PC-3 (cell line): ENCODE measurements at places on chromosomes 5 and 9. TPM values are rescaled to one million over a fixed set of nuclear protein-coding genes. Genes with fewer than 3 reads are reported as not detected.

DNA sequence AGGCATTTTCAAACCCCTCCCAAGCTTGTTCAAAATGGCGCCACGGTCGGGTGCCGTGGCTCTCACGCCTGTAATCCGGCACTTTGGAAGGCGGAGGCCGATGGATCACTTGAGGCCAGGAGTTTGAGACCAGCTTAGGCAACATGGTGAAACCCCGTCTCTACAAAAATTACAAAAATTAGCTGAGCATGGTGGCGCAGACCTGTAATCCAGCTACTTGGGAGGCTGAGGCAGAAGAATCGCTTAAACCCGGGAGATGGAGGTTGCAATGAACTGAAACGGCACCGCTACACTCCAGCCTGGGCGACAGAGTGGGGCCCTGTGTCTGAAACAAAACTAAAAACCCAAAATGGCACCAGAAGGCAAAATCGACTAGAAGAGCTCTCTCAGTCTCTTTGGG lies 142.0 kb downstream of the MTX3 start:
- no peak overlapping the region for H3K27ac ChIP-seq
- no peak overlapping the region for H3K4me3 ChIP-seq
- H3K27me3 ChIP-seq: no peaks in the 10 kb centered on the region
- H3K36me3 ChIP-seq: no peaks in the 10 kb centered on the region

DNA sequence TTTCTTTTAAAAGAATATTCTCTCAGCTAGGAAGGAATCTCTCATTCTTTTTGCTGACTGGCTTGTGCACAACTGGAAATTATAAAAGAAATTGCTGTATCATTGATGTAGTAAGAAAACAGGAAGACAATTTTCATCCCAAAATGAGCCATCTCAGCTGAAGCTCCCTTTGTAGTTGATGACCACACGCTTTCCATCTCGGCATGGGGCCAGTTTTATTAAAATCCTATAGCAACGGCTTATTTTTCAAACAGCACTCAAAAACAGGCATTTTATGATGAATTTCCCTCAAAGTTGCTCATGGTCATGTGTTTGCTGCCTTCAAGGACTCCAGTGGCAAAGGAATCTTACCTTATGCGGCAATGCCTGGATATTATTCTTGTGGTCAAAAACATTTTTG lies 62.4 kb upstream of the GLIS3 start:
- H3K36me3 ChIP-seq: no peaks in the 10 kb centered on the region
- no peak overlapping the region for H3K4me3 ChIP-seq
- H3K27me3 ChIP-seq: no peaks in the 10 kb centered on the region

DNA sequence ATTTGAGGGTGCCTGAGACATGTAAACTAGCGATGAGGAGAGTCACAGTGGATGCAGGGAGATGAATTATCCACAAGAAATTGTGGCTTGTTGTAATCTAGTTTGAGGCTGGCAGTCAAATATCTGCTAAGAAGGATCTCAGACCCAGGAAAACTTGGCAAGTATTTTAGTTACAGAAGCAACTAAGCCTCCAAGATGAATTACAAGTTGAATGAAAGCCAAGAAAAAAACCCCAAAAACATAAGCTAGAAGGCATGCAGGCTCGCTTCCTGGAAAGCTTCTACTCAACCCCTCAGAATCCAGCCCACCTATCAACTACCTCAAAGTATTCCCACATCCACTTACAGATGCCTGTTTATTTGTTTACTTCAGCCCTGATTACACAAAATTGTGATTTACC lies 696.9 kb downstream of the MAT2B start:
- H3K4me3 ChIP-seq: no peak overlapping the region
- no peak overlapping the region for H3K27ac ChIP-seq
- no peaks in the 10 kb centered on the region for H3K36me3 ChIP-seq
- DNase-seq: no peak
- H3K4me1 ChIP-seq: peaks cover 9% of the 10 kb centered on the region

GRCh38 chr9:36991516-36992134 lies 42.4 kb downstream of the PAX5 start:
- no peak overlapping the region for H3K4me3 ChIP-seq
- H3K27me3 ChIP-seq: no peaks in the 10 kb centered on the region
- H3K36me3 ChIP-seq: no peaks in the 10 kb centered on the region; the same call in 1 of the 2 replicates
- H3K27ac ChIP-seq: no peak overlapping the region
- DNase-seq: peak; percentile 60

- no peaks in the 10 kb centered on the region for H3K27me3 ChIP-seq
- no peak overlapping the region for H3K27ac ChIP-seq
- H3K36me3 ChIP-seq: peaks cover 10% of the 10 kb centered on the region; the same call in 1 of the 2 replicates
These were observed 4.4 kb downstream of the RC3H2 start for GRCh38 chr9:122900791-122901190.

- peaks cover 25% of the 10 kb centered on the region for H3K4me1 ChIP-seq
- DNase-seq: peak; percentile 90
- no peaks in the 10 kb centered on the region for H3K27me3 ChIP-seq
- H3K36me3 ChIP-seq: no peaks in the 10 kb centered on the region
These were observed 1.8 kb upstream of the WDR31 start for GRCh38 chr9:113341712-113342410.

- H3K27me3 ChIP-seq: no peaks in the 10 kb centered on the region
- peak; percentile 88 for DNase-seq
- H3K4me1 ChIP-seq: peaks cover 48% of the 10 kb centered on the region
- no peak overlapping the region for H3K4me3 ChIP-seq
- no peaks in the 10 kb centered on the region for H3K36me3 ChIP-seq
These were observed 91.7 kb downstream of the AOPEP start for GRCh38 chr9:94818178-94818541.

- peaks cover 29% of the 10 kb centered on the region for H3K4me1 ChIP-seq
- peak; percentile 68 for DNase-seq
- no peaks in the 10 kb centered on the region for H3K36me3 ChIP-seq
- H3K4me3 ChIP-seq: peak overlapping the region; percentile 90
- H3K27ac ChIP-seq: peak overlapping the region; percentile 68
These were observed 3.1 kb downstream of the IER5L start for GRCh38 chr9:129174724-129175514.

- no peaks in the 10 kb centered on the region for H3K27me3 ChIP-seq
- no peak overlapping the region for H3K27ac ChIP-seq
- no peaks in the 10 kb centered on the region for H3K36me3 ChIP-seq
- DNase-seq: no peak
- no peak overlapping the region for H3K4me3 ChIP-seq
These were observed 36.9 kb upstream of the LURAP1L start for GRCh38 chr9:12737871-12738270.

GRCh38 chr9:78462611-78463010 lies 165.7 kb downstream of the PSAT1 start:
- H3K36me3 ChIP-seq: no peaks in the 10 kb centered on the region
- H3K4me3 ChIP-seq: no peak overlapping the region
- H3K4me1 ChIP-seq: no peaks in the 10 kb centered on the region
- no peaks in the 10 kb centered on the region for H3K27me3 ChIP-seq

- H3K27me3 ChIP-seq: no peaks in the 10 kb centered on the region
- no peak overlapping the region for H3K27ac ChIP-seq
- no peaks in the 10 kb centered on the region for H3K4me1 ChIP-seq
- no peak for DNase-seq
These were observed 5.8 kb upstream of the FCN1 start for GRCh38 chr9:134923466-134923865.

DNA sequence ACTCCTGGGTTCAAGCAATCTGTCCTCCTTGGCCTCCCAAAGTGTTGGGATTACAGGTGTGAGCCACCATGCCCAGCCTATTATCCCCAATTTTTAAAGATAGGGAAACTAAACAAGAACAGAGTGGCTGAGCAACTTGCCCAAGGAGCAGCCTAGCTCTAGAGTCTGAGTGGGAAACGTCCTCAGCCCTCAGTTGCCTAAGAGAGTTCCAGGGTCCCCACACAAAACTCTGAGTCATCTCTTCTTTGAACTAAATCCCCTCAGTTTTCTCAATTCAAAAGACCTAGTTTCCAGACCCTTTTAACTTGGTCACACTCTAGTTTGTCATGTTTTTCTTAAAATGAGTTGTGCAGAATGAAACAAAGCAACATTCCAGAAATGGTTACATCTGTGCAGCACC lies 33.5 kb downstream of the GGTA1 start:
- no peak overlapping the region for H3K4me3 ChIP-seq
- no peak overlapping the region for H3K27ac ChIP-seq
- no peaks in the 10 kb centered on the region; the same call in 1 of the 2 replicates for H3K36me3 ChIP-seq
- H3K27me3 ChIP-seq: peaks cover 15% of the 10 kb centered on the region
- H3K4me1 ChIP-seq: no peaks in the 10 kb centered on the region
- no peak for DNase-seq

DNA sequence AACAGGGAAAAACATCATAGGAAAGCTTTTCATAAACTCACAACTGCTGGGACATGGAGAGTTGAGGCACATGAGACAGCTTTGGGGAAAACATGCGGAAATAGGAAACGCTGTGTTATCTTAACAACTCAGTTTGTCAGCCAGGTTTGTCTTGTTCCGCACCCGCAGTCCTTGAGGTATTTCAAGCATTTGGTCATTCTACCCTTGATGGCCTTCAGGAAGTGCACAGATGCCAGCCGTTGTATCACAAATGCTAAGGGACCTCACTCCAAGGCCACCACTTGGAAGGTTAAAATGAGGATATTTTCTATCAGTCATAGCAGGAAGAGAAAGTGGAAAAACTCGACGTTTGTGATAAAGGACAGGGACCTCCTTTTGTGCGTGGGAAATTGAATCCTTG lies 83.8 kb downstream of the TRIO start:
- H3K4me3 ChIP-seq: no peak overlapping the region
- H3K36me3 ChIP-seq: peaks cover 16% of the 10 kb centered on the region; the same call in 1 of the 2 replicates
- DNase-seq: no peak
- H3K27ac ChIP-seq: no peak overlapping the region

DNA sequence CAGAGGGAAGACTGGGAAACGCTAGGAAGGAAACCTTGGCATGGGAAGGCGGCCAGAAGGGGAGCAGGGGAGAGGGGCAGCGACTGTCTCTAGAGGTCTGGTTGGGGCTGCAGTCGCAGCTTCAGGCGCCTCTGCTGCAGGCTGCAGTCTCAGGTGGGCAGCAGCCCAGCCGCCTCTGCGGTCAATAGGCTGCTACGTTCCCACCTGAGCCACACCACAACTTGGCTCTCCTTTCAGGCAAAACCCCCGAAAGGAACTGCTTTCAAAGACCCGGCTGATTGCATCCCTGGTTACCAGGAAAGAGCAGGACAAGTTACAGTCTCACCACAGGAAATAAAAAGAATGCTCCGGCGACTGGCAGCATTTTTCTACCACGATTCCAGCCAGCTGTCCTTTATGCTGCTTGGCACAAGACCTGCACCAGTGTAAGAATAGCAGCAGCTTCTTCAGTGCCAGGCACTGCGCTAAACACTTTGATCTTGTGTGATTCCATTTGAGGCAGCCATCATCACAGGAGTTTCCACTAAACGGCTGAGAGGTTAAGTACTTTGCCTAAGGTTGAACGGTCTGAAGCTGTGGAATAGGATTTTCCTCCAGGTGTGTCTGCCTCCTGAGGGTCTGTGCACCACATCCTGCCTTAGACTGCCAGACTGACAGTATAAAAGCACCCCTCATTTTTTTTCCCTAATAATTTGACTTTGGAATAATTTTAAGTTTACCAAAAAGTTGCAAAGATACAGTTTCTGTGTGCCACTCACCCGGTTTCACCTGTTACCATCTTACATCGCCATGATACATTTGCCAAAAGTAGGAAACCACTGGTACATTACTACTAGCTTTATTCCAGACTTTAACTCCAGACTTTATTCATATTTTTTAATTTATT lies 7.5 kb downstream of the RPS14 start:
- peak; percentile 11 for DNase-seq
- H3K4me1 ChIP-seq: no peaks in the 10 kb centered on the region
- H3K27ac ChIP-seq: no peak overlapping the region
- no peak overlapping the region for H3K4me3 ChIP-seq
- H3K27me3 ChIP-seq: no peaks in the 10 kb centered on the region
- H3K36me3 ChIP-seq: peaks cover 37% of the 10 kb centered on the region

DNA sequence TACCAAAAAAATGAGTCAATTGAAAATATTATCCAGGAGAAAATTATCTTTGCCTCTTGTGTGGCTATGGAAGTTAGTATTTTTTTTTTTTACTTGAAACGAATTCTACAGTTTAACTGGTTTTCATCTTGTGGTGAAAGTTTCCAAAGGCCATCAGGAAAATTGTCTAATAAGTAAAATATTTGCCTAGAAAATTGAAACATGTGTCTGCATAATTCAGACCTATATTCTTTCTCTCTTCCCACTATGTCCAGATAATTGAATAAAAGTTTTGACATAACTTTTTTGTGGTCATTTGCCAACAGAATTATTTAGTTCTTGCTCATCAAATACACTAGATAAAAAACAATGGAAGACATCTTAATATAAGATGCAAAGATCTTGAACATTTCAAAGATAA lies 321.5 kb upstream of the RPS23 start:
- no peaks in the 10 kb centered on the region for H3K4me1 ChIP-seq
- H3K27me3 ChIP-seq: no peaks in the 10 kb centered on the region
- no peak overlapping the region for H3K27ac ChIP-seq
- no peak for DNase-seq
- no peaks in the 10 kb centered on the region for H3K36me3 ChIP-seq
- no peak overlapping the region for H3K4me3 ChIP-seq

GRCh38 chr5:96874631-96875030 lies 1.7 kb upstream of the ERAP2 start:
- no peaks in the 10 kb centered on the region for H3K36me3 ChIP-seq
- no peak for DNase-seq
- H3K4me3 ChIP-seq: no peak overlapping the region

DNA sequence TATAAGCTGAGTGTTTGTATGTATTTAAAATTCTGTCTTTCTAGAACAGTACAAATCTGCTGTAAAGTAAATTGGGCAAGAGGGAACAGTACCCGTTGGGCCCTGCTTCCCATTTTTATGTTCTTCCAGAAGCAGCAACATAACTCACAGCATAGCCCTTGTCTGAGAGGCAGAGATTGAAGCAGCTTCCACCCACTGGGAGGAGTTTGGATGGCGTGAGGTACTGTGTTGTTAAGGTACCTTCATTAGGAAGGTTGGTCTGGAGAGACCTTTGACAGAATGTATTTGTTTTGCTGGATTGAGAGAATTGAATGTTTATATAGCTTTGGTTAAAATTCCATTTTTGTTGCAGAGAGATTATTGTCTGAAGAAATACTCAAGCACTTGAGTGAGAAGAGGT lies 24.8 kb downstream of the RAI14 start:
- no peak overlapping the region for H3K4me3 ChIP-seq
- no peak for DNase-seq
- peaks cover 2% of the 10 kb centered on the region; the same call in 1 of the 2 replicates for H3K36me3 ChIP-seq
- no peak overlapping the region for H3K27ac ChIP-seq
- H3K4me1 ChIP-seq: peaks cover 49% of the 10 kb centered on the region

The TSSK1B gene
- 0.33 TPM in 1 of 2 replicates, not detected in the other for total RNA-seq

The RGP1 gene
- total RNA-seq: 13.8 and 14.3 TPM in 2 replicates

The SGCD gene
- total RNA-seq: 0.15 and 0.29 TPM in 2 replicates

The EPB41L4A gene
- not detected in 2 replicates for total RNA-seq

The KCNT1 gene
- total RNA-seq: not detected in 2 replicates

The ANKRD31 gene
- 0.12 and 0.26 TPM in 2 replicates for total RNA-seq

The PPP3R2 gene
- not detected in 2 replicates for total RNA-seq
